ENCODE measurements at places on chromosomes 2 and 18.

- peak; percentile 40 for ATAC-seq
Measured at GRCh38 chr18:62339106-62339988, 14.2 kb downstream of the TNFRSF11A start.

- peak; percentile 36 for ATAC-seq
Measured at GRCh38 chr18:54608028-54608642, 17.1 kb downstream of the DYNAP start.

DNA sequence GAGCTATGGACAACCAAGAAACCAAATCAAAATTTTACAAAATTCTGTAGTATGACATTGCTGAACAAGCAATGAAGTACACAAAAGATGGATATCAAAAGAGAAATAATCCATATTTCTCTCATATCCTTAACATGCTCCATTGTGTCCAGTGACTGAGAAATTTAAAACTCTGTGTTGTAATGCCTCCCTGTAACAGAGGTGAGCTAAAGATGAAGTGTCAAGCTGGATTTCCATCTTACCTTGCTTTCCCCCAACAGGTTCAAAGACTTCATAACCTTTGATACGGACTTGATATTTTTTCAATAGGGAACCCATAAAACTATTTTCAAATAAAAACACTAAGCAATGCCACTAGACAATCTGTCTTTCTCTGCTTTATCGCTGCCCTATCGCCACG, 95.7 kb upstream of the SERTAD2 start:
- ATAC-seq, result no peak

DNA sequence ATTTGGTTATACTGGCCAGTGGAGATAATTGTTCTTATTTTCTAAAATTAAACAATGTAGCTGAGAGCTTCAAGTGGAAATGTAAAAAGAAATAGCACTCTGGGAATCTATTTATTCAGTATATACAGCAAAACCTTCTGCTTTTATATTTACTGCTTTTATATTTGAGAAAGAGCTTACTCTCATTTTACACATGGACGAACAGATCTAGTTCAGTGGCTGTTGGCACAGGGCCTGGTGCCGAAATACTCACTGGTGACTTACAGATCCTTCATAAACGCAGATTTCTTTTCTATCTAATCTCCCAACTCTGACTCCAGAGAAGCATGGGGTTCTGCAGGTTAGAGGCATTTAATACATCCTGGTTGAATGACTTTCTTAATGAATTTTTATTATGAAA, 266.2 kb downstream of the ASXL3 start:
- no peak for ATAC-seq

GRCh38 chr18:10320791-10321190, 133.6 kb upstream of the APCDD1 start:
- ATAC-seq, result no peak

- no peak for ATAC-seq
Measured at GRCh38 chr2:215772003-215772402, 241.3 kb downstream of the MREG start.

- no peak for ATAC-seq
Measured at GRCh38 chr2:150806336-150806735, 318.9 kb upstream of the RND3 start.

All from esophagus mucosa (tissue), 1 donor.